CD4-positive, CD25-positive, alpha-beta regulatory T cell (primary cell): ENCODE measurements at places on chromosomes 7 and 10.

- DNase-seq, result no peak
Observed at GRCh38 chr10:124083740-124084397, 9.5 kb downstream of the CHST15 start.

- peak; percentile 44 for DNase-seq
Observed at GRCh38 chr7:29408841-29409243, 154.8 kb upstream of the PRR15 start.

- DNase-seq, result no peak
Observed at GRCh38 chr7:2191016-2191415, 41.7 kb downstream of the MAD1L1 start.

GRCh38 chr10:124685261-124685660 lies 58.9 kb downstream of the FAM53B start:
- DNase-seq, result no peak

- no peak for DNase-seq
Observed at GRCh38 chr7:100895701-100895955, at the start of gene ACHE. ACHE (minus strand) TSS chr7:100895888; CDS start chr7:100894232, 1,656 bp downstream.

DNA sequence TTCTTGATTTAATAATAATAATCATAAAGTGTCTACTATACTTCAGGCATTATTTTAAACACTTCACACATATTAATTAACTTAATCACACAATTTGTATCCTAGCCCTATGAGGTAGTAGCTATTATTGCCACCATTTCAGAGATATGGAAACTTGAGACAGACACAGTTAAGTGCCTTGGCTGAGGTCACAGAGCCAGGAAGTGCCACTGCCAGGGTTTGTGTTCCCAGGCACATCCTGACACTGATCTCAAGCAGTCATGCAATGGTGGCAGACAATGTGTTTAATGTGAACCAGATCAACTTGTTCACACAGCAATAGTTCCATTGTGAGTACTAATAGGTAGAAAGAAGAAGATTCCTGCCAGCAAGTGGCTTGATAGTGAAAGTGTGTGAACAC lies 666.0 kb downstream of the SUGCT start:
- DNase-seq, result no peak

- peak; percentile 54 for DNase-seq
Observed at GRCh38 chr7:51067757-51068156, 248.9 kb downstream of the COBL start.

GRCh38 chr10:95987685-95988426 lies 55.5 kb upstream of the CCNJ start:
- DNase-seq, result no peak

GRCh38 chr7:57216340-57216739 lies 84.1 kb upstream of the ZNF479 start:
- DNase-seq, result no peak

DNA sequence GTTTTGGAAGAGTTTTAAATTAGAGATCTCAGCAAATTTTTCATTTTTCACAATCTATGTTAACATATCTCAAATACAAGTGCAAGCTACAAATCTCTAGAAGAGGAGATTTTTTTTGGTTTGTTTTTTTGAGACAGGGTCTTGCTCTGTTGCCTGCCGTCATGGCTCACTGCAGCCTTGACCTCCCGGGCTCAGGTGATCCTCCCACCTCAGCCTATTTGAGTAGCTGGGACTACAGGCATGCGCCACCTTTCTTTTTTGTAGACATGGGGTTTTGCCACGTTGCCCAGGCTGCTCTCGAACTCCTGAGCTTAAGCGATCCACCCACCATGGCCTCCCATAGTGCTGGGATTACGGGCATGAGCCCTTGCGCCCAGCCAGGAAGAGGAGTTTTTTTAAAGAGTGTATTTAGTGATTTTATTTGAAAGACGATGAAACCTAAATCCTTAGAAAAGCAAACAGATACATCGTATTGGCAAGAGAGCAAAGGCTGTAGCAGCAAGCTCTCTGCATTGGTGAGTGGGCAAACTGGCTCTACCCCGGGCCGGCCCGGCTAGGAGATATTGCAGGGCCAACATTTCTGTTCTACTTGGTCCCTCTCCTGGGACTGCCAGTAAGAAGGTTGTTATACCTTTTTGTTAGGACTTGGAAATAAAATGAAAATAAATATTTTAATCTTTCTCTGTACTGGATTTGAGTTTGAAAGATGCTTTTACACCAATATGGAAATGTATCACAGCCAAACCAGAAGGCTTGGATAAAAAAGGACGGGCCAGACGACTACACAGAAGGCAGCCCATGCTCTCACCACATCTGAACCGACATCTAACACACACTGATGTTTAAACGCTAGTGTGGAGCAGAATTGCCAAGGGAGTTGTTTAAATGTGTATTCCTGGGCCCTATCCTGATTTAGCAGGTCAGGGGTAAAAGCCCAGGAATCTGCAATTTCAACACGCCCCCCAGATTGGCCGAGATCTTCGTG lies 49.6 kb upstream of the RHEB start:
- no peak for DNase-seq

- DNase-seq, result no peak
Observed at GRCh38 chr7:16590424-16590823, 55.1 kb downstream of the ANKMY2 start.

- DNase-seq, result no peak
Observed at GRCh38 chr7:105399043-105399725, 10.5 kb upstream of the SRPK2 start.

DNA sequence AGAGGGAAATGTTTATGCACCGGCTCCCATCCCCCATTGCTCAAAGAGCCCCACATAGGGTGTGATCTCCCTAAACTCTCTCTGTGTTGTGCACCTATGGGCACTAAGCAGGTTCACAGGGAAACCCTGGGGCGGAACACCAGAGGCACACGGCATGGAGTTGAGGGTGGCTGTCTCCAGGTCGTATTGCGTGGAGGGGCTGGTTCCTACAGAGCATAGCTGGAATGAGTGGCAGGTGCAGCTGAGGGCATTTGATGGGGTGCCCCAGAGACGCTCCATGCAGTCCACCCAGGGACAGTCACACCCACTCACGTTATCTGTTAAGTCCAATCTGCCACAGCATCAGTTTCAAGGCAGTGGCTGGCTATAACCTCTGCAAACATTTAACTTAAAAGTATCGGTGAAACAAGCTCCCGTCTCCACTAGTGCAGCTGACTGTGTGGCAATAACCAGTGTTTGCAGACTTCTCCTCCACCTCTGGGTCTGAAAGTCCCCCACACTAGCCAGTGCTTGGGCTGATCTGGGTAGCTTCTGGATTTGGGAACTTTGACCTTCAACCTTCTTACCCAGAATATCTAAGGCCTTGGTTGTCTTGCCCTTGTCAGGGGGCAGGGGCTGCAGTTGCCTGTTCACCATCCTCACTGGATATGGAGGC lies 249.2 kb upstream of the ZNF32 start:
- DNase-seq, result no peak

DNA sequence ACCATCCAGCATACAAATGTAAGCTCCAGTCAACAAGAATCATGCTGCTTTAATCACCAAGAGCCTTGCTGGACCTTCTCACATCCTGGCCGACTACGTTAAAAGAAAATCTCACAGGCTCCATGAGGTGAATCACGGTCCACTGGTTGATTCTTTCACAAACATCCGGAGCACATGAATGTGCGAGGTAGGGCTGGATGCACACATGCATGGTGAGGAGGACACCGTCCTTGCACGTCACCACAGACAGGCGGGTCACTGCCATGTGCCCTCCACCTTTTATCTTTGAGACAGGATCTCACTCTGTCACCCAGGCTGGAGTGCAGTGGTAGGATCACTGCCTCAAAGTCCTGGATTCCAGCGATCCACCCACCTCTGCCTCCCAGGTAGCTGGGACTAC lies 265.1 kb downstream of the PARD3 start:
- DNase-seq, result no peak

DNA sequence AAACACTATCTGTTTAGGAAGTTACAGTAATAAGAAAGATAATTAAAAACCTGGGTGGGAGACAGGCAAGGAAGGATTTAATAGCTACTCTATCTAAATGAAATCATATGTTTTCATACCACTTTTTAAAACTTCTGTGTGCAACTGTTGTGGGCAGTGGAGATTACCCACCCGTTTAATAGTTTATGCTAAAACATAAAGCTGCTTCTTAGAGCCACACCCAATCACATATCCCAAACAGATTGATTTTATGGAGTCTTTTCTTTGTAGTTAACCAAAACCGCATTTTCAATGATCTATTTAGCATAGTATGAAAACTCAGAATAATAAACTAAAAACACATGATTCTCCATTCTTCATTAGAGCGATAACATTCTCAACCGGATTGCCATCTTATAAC lies 304.1 kb downstream of the AGMO start:
- DNase-seq, result no peak

DNA sequence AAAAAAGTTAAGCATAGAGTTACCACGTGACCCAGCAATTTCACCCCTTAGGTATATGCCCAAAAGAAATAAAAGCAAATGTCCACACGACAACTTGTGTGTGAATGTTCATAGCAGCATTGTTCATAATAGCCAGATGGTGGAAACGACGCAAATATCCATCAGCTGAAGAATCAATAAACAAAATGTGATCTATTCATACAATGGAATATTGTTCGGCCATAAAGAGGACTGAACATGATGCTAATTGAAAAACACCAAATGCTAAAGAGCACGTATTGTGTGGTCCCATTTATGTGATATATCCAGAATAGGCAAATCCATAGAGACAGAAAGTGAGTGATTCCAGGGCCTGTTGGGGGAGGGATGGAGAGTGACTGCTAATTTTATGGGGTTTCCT lies 18.3 kb upstream of the USP6NL start:
- DNase-seq, result no peak

DNA sequence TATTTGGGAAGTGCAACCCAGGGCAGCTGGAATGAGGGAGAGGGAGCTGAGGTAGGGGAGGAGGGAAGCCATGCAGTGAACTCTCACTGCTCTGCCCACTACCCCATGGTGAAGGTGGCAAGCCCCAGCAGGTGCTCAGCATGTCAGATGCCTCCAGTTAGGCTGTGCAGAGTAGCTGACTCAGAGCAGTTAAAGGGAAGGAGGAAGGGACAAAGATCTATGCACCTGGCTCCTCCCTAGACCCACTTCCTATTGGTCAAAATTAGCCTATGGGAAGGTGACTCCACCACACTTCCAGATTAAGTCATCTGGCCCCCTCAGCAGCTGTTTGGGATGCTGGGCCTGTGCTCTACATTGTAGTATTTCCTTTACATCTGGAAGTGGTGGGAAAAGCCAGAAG lies 125.7 kb upstream of the MTPN start:
- no peak for DNase-seq

GRCh38 chr10:125080984-125081383 lies 79.4 kb downstream of the CTBP2 start:
- DNase-seq, result no peak

GRCh38 chr7:51455086-51455485 lies 138.5 kb upstream of the COBL start:
- DNase-seq, result no peak

- DNase-seq, result no peak
Observed at GRCh38 chr7:116752305-116753074, 80.5 kb downstream of the MET start.
